ENCODE measurements at places on chromosomes 2 and 18.

- no peak for DNase-seq
These were observed 197.2 kb downstream of the HDAC4 start for GRCh38 chr2:239203443-239204135.

DNA sequence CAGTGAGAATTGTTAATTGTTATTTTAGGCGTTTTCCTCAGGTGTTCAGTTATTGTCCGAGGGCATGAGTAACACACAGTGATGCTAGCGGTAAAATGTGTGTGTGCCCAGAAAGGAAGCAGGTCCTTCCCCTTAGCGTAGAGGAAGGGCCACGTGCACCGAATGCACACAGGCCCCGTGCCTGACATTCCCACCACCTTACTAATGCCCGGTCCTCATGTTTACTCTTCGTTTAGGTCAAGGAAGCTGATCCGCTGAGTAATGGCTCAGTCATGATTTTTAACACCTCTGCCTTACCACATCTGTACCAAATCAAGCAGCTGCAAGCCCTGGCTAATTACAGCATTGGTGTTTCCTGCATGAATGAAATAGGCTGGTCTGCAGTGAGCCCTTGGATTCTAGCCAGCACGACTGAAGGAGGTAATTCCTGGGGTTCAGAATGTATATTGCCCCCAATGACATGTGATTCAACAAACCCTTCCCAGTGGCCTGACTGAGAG is 76.7 kb downstream of the MERTK start:
- no peak for DNase-seq

- DNase-seq, result peak; percentile 94
These were observed at the start of gene PDE11A for GRCh38 chr2:178072383-178073301. TSS of gene PDE11A (minus strand) at chr2:178072777. CDS start at chr2:178072437, 340 bp downstream.

GRCh38 chr2:173252581-173252980 is 102.1 kb upstream of the CDCA7 start:
- DNase-seq, result no peak

GRCh38 chr18:77077401-77077800 is 55.2 kb downstream of the MBP start:
- no peak for DNase-seq

GRCh38 chr2:16729335-16729734 is 63.7 kb upstream of the CYRIA start:
- DNase-seq, result no peak

All from ACHN (cell line).